ENCODE measurements at places on chromosomes 12 and 14. TPM values are rescaled to one million over a fixed set of nuclear protein-coding genes. Genes with fewer than 3 reads are reported as not detected.

The NIN gene
- 7.4 TPM for total RNA-seq

The MGP gene
- 1.2 TPM for total RNA-seq

The SIX4 gene
- total RNA-seq, result 8.6 TPM

The SERPINA10 gene
- total RNA-seq, result not detected

The CLEC9A gene
- total RNA-seq, result not detected

The NDRG2 gene
- total RNA-seq, result 37.4 TPM

DNA sequence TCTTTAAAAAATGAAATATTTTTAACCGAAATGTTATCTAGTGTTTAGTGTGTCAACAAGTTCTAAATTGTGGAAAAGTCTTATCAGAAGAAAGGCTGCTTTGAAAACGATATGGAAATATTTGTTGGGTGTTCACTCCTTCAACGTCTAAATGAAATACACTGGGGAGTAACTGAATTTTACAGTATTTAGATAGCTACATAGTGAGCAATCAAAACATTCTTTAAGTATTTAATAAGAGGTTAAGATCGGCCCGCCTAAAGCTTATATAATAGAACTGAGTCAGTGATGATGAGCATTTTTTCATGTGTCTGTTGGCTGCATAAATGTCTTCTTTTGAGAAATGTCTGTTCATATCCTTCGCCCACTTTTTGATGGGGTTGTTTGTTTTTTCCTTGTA lies 228.3 kb downstream of the RAD51B start:
- DNase-seq, result no peak

DNA sequence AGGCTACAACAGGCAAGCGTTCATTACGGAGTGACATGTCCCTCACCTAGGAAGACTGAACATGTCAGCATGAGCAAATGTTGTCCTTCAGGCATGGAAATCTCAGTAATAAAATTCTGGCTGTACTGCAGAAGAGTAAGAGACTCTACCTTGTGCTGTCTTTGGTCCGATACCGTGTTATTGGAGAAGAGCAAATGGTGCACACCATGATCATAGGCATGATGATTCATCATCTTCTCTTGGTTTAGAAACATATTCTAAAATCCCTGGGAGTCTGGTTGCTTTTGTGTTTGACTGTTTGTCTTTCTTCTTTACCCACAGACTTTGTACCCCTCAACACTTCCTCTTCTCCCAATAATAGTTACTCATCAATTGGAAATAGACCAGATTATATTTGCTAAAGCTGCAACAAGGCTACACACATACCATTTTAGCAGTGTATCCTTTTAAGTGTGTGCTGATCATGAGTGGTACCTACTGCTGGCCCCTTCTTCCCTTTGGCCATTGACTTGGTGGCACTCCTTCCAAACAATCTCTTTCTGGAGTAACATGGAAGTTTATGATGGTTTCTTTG lies 93.5 kb downstream of the RTN1 start:
- no peak for DNase-seq

GRCh38 chr12:64759035-64759894 lies at the start of gene GNS:
Gene GNS (minus strand): TSS chr12:64759406. CDS start chr12:64759276, 130 bp downstream.
- peak; percentile 96 for DNase-seq

- DNase-seq, result no peak
These were observed 4.7 kb downstream of the ZDHHC17 start for GRCh38 chr12:76768576-76768975.

DNA sequence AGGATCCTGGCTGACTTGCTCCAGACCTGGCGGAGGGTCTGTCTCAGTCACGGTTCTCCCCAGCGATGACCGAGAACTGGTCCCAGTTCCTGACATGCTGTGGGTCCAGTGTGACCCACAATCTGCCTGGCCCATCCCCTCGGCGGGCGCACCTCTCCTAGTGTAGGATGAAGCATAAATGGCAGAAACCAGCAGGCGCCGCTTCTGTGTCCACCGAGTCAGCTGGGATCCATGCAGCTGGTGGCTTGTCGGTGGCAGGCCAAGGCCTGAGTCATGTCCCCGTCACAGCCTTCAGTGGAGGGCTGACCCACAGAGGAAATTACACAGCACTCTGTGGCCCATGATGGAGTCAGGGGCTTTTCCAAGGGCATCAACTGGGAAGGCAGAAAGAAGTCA lies 38.5 kb downstream of the NFKBIA start:
- no peak for DNase-seq

DNA sequence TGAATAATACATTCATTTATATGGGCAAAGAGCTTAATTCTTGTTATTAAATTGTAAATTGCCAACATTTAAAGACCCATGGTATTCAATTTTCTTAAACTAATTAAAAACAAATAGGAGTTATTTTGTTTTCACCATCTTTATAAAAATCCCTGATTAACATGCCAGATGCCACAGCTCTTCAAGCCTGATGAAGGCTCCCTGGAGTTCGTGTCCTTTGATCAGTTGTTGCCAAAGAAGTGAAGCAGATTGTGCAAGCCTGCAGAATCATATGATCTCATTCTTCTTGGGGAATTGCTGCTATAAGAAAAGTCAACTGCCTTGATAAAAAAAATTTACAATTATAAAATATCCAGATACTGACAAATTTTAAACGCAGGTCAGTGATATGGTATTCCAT lies 288.3 kb upstream of the PPFIA2 start:
- DNase-seq, result no peak

DNA sequence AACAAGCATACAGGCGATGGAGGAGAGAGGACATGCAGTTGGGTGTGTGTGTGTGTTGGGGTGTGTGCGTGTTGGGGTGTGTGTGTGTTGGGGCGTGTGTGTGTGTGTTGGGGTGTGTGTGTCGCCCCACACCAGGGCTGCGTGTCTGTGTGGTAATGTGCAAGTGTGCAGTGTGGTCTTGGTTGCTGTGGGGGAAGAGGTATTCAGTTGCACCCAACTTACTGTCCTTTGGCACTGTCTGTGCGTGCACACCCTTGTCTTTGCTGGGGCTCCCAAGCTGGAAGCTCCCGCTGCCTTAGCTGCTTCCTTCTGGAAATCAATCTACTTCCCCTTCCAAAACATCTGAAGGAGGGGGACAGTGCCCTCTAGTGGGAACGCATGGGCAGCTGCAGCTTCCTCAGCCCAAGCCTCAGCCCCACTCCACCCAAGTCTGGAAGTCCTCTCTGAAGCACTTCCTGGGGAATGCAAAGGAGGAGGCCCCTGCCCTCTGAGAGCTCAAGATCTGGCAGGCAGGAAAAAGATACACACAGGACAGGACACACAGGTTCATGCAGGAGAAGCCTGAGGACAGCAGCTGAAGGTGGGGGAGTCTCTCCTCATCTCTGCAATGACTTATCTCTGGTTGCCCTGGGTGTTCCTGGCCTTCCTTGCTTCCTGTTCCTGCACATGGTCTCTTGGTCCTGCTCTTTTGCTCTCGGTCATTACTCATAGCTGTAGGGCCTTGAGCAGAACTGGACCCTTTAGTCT lies 13.1 kb downstream of the ASIC1 start:
- peak; percentile 77 for DNase-seq

GRCh38 chr12:2479851-2480535 lies 314.8 kb upstream of the FKBP4 start:
- no peak for DNase-seq

GRCh38 chr12:24697769-24698168 lies 251.1 kb downstream of the BCAT1 start:
- no peak for DNase-seq

GRCh38 chr12:94812345-94812744 lies 162.0 kb upstream of the TMCC3 start:
- no peak for DNase-seq

GRCh38 chr12:57813971-57814772 lies 4.4 kb downstream of the AVIL start:
- no peak for DNase-seq
